A549 (cell line): ENCODE measurements at places on chromosomes 7 and 10. TPM values are rescaled to one million over a fixed set of nuclear protein-coding genes. Genes with fewer than 3 reads are reported as not detected.

DNA sequence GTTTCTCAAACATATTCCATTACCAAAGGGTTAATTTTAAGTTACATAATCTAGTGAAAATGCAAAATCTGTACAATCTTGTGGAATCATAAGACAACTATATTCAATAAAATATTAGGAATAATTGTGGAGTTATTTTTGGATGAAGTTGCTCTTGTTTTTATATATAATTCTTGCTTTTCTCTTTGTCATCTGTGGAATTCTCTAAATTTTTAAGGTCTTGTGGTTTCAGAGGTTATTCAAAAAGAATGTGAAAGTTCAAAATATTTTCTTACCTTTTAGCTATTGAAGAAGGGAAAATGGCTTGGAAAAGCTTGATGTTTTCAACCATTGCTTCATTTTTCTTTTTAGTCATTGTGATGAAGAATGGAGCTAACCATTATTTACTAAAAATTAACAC, 552.1 kb downstream of the TFEC start:
- no peak for DNase-seq

GRCh38 chr10:79559726-79560125, 481 bp downstream of the SFTPA2 start:
- no peak for DNase-seq

The RNF32 gene
- 1.3 to 1.8 TPM (median 1.4 TPM) in 3 replicates for polyA plus RNA-seq

GRCh38 chr7:42567051-42567450, 330.0 kb upstream of the GLI3 start:
- no peak for DNase-seq

The AKR1E2 gene
- 10.5 to 15.2 TPM (median 11.2 TPM) in 3 replicates for polyA plus RNA-seq

- no peak for DNase-seq
Observed at GRCh38 chr7:79434867-79435266, 18.6 kb downstream of the MAGI2 start.

DNA sequence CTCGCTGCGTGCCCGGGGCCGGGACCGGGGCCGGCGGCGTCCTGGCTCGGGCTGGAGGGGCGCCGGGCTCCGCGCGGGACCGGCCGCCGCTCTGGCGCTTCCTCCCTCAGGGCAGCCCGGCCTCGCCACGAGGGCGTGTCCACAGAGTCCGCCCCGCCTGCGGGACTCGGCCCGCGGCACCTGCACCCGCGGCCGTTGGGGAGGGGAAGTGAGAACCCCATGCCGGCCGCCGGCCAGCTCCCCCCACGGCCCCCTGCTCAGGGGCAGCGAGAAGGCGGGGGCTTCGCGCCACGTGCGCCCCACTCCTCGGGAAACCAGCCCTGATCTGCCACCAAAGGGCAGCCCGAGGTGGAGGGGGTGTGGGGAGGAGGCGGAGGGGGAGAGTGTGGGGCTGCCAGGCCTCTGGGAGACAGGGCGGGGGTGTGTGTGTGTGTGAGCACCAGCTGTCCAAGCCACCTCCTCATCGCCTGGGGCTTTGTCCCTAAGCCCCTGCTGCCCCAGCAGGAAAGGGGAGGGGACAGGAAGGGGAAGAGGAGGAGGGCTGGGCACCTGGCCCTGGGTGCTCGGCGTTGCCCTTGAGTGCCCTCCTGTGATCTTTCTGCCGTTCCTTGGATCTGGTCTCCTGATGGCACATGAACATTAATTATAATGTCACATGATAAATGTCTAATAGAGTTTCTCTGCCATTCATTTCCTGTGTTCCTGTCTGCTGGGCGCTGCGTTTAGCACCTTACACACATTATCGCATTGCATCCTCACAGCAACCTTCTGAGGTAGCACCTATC, at the start of gene PIK3AP1:
Gene PIK3AP1, minus strand, starts transcription at position 93 of the 785 bp plus-strand sequence. CDS start 120 bp downstream, outside the sequence.
- peak; percentile 56 for DNase-seq

DNA sequence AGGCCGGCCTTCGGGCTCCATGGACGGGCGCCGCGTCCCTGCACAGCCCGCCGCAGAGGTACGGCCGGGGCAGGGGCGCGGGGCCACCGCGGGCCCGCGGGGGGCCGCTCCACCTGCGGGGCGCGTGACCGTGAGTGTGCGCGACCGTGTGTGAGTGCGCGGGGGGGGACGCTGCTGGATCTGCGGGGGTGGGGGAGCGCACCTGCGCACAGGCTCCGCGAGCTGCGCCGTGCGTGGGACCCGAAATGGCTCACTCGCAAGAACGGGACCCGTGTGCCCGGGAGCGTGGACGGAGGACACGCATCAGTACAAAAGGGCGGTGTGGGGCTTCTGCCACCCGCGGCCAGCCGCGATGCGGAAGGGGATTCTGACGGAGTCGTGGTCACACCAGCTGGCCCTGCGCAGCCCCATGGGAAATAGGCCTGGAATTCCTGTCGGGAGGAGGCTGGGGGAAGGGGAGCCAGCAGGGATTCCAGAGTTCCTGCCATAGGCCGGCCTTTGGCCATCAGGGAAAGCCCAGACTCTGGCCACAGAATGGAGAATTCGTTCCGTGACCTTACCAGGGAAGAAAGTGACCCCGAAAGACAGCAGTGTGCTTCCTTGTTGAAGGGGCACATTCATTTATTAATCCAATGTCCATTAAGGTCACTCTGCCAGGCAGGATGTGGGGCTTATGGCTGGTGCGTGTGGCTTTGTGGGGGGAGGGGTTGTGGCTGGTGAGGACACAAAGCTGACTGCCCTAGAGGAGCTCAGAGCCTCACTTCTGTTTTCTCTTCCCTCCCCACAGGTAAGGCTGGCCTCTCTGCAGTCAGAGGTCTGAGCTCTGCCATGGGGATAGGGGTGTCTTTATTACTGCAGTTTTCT, 494 bp downstream of the REPIN1 start:
- peak; percentile 79 for DNase-seq

The GALNT17 gene
- polyA plus RNA-seq, result 0.03 TPM in 1 of 3 replicates, not detected in the others

DNA sequence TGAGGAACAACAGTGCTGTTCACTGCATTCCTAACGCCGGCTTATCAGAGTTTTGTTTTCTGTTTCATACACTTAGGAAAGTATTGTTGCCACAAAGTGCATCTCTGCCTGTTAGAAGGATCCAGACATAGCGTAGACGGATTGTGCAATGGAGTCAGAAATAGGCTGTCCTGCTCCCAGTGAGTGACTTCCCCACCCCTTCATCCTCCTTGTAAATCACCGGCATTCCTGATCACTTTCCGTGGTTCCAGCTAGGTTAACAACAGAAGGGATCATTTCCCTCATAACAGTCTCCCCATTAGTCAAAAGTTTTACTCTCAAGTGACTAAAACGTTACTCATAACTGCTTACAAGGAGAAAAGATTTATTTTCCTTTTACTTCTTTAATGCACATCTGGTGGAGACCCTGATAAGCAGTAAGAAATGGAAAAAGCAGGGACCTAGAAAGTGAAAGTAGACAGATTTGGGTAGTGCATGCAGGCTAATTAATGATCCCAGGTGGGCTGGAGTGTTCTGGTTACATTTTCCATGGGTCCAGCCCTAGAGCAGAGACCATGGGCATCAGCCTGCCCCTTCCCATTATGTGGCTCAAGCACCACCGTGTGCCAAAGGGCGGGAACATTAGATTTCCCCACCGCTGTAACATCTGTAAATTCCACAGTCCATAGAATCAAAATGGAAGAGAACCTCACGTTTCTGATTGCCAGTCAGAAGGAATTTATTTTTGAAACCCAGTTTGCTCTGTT, 395.1 kb upstream of the GALNT17 start:
- DNase-seq, result no peak

- DNase-seq, result no peak
Observed at GRCh38 chr10:73480158-73480557, 15.7 kb downstream of the PPP3CB start.
